GM12864 (cell line): ENCODE measurements at places on chromosomes 3 and 15.

GRCh38 chr3:129594409-129594808 lies 12.1 kb downstream of the PLXND1 start:
- no peak for DNase-seq

GRCh38 chr3:52041118-52041731 lies 15.1 kb downstream of the DUSP7 start:
- DNase-seq: no peak

- DNase-seq: no peak
These were observed 8.5 kb downstream of the MRAS start for GRCh38 chr3:138356730-138357405.

GRCh38 chr3:27216955-27217552 lies 152.1 kb downstream of the NEK10 start:
- DNase-seq: no peak

GRCh38 chr3:9064850-9065249 lies 101.6 kb upstream of the RAD18 start:
- DNase-seq: no peak

DNA sequence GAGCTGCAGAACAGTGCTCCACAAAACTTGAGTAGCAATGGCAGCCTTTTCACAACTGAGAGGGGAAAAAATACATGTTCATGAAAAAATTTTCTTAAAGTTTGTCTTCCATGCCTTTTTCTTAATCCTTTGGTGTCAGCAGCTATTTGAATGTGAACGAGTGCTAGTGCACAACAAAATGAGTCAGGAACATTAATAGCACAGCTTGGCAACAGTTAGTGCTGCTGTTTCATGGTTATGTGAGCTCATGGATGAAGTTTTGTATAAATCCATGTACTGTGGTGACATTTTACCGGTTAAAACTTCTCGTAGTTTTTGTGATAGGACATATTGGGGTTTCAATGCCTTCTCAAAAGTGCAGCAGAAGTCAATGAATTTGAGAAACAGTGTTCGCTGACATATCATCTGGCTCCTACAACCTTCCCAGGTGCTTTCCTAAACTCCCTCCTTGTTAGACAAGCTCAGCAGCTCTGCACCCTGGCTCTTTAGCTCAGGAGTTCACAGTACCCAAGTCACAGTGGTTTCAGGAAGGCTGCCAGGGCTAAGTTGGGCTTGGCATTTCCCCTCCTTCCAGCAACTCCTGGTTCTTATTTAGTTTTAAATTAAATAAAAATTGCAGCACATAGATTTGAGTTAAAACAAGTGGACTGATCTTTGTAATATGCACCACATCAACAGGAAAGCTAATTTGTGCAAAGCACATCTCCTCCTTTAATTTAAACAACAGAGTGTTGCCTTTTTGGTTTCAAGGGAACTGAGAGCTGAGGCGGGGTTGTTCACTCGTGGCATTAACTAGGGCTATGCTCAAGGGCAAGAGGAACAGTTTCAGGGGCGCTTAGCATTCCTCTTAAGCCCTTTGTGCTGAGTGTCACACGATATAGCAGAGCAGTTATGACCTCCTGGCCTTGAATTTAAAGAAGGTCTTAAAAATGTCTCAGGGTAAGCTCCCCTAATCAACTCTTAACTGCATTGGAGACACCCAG lies 362.8 kb downstream of the CHST2 start:
- no peak for DNase-seq

DNA sequence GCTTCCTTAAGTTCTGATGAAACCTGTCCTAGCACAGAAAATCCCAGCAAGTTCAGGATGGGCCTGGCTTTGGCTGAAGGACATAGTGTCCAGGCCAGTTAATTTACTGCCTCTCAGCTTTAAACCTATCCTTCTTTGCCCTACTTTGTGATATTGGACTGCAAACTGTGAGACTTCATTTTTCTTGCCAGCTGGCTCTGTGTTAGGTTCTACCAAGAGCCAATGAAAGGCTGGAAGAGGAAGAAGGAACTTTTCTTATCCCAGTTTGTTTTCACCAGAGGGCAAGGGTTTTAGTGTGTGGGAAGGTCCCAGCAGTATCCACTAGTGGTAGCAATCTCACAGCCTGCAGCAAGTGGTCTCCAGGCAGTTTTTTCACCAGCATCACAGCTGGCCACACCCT lies 18.2 kb downstream of the DCUN1D1 start:
- no peak for DNase-seq

DNA sequence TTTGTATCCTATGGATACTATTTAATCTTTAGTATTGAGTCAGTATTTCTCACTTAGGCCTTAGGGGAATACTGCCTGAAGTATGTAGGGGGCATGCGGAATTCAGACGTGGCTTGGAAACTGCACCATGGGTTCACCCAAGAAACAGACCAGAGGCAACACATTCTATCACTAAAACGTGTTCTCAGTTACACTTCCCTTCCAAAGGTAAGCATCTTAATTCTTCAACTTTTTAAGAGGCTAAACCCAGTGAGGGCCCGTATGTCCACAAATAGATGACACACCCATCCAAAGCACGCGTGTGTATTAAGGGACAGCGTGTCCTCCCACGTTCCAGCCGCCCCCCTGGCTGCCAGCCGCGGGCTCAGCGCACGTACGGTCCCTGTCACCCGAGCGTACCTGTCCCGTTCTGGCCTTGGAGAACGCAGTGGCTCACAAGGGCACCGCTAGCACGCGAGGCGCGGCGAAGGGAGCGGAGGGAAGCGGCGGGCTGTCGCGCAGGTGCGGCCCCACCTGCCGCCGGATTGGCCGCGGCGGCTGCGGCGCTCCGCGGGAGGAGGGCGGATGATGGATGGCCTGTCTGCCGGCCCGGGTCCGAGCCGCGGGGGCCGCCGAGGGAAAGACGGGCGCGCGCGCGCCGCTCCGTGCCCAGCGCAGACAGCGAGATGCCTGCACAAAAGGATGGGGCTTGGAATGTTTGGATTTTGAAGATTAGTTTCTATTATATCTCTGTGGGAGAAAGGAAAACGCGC lies 1003.9 kb upstream of the NR2F2 start:
- DNase-seq: no peak
